NCI-H1092 (cell line): ENCODE measurements at places on chromosomes 3 and 15.

DNA sequence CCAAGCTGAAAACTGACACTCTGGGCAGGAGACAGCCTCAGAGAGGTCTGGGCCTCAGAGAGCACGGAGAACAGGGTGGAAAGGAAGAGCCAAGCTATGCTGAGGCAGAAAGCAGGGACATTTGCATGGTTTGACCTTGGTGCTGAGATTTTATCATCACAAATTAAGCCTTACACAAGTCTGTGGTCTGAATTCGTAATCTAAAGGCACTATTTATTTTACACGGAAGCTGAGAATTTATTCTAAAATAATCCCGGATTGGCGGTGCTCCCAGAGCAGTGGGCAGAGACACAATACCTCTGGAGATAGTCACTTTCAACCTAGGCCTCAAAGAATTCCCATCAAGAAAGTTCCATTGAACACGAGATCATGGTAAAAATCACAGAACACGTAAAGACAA is 47.5 kb downstream of the CFAP92 start:
- no peak for DNase-seq

DNA sequence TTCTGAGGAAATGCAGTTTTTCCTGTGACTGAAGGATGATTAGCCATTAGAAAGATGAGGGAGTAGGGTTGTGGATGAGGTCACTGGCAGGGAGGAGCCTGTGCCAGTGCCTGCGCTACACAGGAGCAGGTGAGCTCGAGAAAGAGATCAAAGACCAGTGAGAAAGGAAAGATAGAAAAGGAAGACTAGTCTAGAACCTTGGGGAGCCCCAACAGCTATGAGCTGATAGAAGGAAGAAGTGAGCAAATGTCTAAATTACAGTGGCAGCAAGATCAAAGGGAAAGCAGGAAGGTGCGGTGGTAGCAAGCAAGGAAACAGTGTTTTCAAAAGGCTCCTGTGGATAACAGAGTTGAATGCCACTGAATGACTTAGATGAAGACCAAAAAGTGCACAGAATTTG is 39.6 kb downstream of the LNP1 start:
- no peak for DNase-seq

DNA sequence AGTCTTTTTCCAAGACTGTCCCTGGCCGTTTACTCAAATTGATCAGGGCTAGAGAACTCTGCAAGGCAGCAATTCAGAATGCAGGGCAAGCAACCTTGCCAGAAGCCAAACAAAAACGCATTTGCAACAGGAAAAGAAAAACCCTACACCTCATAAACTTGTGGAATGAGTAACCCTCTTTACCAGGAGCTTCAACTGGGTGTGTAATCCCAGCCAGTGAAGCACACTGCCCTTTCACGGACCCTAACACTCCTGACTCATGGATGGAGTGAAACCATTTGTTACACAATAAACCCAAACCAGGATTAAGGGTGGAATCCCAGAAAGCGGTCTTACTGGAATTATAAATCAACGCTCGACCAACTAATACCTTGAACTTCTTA is 14.8 kb upstream of the LDHAL6B start:
- DNase-seq: no peak

GRCh38 chr3:189952272-189952671 is 168.4 kb downstream of the P3H2 start:
- DNase-seq: no peak

DNA sequence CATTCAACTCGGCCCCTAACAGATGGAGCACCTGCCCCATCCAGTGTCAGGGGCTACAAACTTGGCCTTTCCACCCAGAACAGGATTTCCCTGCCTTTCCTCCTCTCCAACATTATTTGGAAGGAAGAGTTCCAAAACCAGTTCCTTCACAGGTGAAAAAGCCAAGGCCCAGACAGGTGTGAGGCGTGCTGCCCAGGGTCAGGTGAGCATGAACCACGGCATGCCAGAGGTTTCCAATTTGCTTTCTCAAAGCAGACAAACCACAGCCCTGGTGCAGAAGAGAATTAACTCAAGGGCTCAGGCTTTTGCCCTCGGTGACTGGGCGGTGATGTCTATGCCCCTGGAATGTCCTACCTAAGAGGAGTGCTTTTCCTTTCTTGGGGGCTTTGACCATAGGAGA is 43.2 kb downstream of the LDHAL6B start:
- no peak for DNase-seq

DNA sequence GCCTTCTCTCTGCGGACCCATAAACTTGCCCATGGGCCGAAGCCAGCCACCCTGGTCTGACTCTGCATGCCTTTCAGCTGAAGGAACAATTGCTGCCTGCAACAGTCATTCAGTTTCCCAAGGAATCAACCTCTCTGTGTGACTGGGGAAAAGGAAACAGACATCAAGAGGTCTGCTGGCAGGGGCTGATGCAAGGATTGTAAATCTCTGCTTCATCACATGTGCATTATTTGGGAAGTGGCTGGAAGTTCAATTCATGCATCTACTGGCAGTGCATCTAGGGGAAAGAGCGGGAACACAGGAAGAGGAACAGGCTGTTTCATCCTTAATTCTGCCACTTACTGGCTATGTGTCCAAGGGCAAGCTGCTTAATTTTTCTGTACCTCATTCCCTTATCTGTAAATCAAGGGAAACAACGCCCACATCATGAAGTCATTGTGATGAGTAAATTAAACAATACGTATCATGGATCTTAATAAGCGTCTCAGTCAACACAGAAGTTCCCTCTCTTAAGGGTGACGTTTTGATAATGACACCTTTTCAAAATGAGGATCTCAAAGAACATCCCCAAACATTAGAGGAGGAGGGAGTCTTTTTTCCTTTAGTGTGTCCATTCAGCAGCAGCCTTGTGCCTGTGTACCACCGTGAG is 17.4 kb upstream of the ADPGK start:
- no peak for DNase-seq
